ENCODE measurements at places on chromosomes 2 and 18.

- DNase-seq = no peak
These were observed 23.2 kb upstream of the SEH1L start for GRCh38 chr18:12924616-12925015.

DNA sequence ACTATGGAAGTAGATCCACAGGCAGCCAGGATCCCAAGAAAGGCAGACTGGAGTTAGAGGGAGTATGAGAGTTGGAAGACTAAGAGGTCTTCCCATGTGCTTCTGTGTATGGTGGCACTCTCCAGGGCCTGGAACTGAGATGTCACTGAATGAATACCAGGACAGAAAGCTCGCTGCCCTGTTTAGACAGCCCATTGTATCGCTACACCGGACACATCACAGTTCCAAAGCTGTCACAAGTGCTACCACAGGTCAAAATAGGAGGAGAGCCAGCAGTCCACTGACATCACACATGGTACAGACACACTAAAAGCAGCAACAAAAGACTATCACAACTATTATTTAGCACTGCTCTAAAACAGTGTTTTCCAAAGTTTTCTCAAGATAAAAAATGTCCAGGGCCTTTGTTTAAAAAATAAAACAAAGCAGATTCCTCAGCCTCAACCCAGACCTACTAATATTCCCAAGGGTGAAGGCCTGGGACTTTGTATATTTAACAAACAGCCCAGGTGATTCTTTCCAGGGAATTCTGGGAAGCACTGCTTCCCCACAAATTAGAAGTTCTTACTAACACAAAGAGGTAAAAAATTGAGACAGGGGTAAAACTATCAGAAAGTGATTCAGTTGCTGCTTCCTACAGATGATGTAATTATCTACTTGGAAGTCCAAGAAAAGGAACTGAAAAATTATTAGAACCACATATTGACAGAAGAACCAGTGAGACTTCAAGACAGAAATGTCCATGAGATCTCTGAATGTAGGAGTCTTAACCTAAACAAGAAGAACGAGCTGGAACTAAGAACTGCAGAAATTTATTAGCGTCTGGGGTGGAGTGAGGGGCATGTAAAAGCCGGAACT lies 116.0 kb downstream of the DTNB start:
- DNase-seq = no peak

DNA sequence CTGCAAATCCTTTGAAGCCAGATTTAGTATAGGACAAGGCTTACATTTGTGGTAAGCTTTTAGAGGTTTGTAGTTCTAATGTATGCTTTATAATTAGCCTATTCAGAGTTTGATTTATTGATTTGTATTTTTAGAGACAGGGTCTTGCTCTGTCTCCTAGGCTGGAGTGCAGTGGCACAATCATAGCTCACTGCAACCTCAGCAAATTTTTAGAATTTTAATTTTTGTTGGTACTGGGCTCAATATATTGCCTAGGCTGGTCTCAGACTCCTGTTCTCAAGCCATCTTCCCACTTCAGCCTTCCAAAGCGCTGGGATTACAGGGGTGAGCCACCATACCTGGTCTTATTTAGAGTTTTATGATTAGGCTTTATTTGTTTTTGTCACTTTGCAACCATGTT lies 4.5 kb downstream of the KCNJ13 start:
- DNase-seq = no peak

DNA sequence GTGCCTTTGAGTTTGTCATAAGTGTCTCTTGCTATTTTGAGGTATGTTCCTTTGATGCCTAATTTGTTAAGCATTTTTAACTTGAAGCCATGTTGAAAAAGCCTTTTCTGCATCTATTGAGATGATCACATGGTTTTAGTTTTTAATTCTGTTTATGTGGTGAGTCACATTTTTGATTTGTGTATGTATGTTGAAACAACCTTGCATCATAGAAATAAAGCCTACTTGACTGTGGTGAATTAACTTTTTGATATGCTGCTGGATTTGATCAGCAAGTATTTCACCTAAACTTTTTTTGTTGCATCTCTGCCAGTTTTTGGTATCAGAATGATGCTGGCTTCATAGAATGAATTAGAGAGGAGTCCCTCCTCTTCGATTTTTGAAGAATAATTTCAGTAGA lies 469.7 kb downstream of the CDH2 start:
- no peak for DNase-seq

GRCh38 chr2:191010887-191011885 lies 2.8 kb downstream of the STAT1 start:
- no peak for DNase-seq

- no peak for DNase-seq
These were observed 868 bp upstream of the PKDCC start for GRCh38 chr2:42046819-42047487.

DNA sequence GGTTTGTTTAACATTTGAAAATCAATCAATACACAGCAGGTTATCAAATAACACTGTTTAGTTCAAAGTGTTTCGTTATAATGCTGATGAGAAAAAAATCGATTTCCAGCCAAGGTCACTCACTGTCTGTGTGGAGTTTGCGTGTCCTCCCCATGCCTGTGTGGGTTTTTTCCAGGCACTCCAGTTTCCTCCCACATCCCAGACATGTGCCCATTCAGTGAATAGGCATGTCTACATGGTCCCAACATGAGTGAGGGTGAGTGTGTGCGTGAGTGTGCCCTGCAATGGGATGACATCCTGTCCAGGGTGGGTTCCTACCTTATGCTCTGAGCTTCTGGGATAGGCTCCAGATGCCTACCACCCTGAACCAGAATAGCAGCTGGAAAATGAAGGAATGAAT lies 8.7 kb upstream of the GKN2 start:
- DNase-seq = no peak

GRCh38 chr2:229467783-229468182 lies 196.7 kb upstream of the PID1 start:
- no peak for DNase-seq

- DNase-seq = peak; percentile 86
These were observed 40.2 kb upstream of the GMCL1 start for GRCh38 chr2:69789175-69789721.

GRCh38 chr18:9417073-9417851 lies 58.1 kb upstream of the RALBP1 start:
- DNase-seq = peak; percentile 38

DNA sequence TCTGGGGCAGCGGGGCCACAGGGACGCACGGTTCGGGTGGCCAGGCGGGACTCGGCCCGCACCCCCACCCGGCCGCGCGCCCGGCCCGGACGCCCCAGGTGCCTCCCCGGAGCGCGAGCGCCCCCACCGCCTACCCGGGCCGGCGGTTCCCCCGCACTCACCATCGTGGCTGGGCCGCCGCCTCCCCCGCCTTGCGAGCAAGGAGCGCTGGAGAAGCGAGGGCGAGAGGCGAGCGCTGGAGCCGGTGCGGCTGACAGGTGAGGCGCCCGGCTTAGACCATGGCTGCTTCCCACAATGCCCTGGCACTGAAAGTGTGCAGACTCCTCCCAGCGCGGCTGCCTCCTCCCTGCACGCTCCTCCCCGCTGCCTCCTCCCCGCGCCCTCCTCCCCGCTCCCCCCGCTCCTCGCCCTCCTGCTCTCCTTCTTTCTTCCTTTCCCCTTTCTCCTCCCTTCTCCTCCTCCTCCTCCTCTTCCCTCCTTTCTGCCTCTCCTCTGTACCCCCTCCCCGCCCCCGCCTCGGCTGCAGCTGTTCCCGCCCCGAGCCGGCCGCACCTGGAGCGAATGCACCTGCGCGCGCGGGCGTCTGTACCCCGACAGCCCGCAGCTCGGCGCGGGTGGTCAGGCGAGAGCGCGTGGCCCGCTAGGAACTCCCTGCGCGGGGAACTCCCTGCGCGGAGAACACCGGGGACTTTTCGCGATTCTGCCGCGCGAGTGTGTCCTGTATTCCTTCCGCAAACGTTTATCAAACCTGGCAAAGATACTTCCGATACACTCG lies at the start of gene AP1S3:
Gene AP1S3 (minus strand): TSS at position 296 of the 775 bp plus-strand sequence. CDS start 132 bp downstream, at position 164.
- DNase-seq = peak; percentile 51

DNA sequence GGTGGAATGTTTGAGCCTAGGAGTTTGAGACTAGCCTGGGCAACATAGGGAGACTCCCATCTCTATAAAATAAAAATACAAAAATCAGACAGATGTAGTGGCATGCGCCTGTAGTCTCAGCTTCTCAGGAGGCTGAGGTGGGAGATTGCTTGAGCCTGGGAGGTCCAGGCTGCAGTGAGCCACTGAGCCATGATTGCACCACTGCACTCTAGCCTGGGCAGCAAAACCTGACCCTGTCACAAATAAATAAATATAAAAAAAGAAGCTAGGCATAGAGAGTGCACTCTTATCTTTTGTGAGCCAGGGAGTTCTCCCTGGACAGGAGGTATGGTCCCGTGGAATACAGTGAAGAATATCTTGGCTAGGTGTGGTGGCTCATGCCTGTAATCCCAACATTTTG lies 11.0 kb upstream of the KYNU start:
- DNase-seq = no peak

DNA sequence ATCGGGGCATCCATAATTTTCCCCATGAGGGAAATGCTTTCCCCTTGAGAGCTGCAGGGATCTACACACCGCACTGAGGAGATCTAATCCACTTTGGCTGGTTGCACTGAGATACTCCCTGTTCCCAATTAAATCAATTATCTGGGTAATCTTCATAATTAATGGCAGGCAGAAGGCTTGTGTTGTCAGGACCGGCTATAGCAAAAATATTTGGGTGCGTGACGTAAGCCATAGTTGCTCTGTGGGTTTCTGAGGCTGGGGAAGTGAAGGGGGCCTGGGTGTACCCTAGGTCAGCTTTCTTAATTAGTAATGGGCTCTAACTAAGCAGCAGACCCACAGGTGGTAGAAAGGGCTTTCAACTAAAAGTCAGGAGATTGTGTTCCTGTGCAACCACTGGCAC lies 62.8 kb upstream of the UPP2 start:
- DNase-seq = no peak

DNA sequence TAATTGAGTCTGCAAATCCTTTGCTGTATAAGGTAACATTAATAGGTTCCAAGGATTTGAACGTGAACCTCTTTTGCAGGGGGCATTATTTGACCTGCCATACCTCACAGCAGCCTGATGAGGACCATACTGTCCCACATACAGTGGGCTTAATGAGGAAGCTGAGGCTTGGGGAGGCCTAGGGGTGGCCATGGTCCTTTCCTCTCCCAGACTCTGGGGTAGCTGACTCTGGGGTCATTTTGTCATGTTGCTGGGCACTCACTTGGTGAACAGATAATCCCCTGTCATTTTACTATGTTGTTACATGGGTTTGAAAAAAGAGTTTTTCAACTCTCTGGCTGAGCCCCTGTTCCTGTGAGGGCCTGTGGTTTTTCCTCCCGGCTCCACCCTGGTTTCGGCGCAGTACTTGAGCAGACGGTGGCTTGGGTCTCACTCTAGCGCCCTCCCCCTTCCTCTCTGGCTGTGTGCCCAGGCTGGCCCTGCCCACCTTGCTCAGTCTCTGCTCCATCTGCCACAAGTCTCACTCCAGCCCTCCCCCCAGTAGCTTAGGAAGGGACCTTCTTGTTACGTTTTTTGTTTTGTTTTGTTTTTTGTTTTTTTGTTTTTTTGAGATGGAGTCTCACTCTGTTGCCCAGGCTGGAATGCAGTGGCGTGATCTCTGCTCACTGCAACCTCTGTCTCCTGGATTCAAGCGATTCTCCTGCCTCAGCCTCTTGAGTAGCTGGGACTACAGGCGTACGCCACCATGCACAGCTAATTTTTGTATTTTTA lies 21.0 kb downstream of the INPP4A start:
- peak; percentile 78 for DNase-seq

DNA sequence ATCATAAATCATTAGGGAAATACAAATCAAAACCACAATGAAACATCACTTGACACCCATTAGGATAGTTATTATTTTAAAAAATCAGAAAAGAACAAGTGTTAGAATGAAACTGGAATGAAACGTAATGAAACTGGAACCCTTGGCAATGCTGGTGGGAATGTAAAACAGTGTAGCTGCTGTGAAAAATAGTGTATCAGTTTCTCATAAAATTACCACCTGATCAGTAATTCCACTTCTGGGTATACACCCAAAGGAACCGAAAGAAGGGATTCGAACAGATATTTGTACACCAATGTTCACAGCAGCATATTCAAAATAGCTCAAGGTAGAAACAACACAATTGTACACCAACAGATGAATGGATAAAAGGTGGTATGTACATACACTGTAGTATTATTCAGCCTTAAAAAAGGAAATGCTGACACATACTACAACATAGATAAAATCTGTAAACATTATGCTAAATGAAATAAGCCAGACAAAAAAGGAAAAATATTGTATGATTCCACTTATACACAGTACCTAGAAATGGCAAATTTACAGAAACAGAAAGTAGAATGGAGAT lies 27.0 kb downstream of the ROCK1 start:
- DNase-seq = no peak

GRCh38 chr2:200451511-200451910 lies 58.4 kb downstream of the KCTD18 start:
- DNase-seq = no peak

DNA sequence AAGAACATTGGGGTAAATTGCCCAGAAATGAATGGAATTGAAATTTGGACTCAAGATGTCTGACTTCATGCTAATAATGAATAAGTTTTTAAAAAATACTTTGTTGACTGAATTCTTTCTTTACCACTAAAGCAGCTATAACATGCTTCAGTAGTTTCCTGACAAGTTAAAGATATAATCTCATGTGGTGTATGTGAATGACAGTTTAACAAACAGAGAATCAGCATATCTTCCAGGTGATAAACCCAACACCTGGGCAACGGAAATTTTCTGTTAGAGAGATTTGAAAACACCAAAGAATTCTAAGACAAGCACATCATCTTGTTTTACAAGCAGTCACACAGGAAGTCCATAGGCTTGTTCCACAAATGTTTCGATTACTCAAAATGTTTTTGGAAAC lies 372.6 kb upstream of the VRK2 start:
- DNase-seq = no peak

Measured in myocyte (in vitro differentiated cells).